ENCODE measurements at places on chromosomes 12 and 14.

DNA sequence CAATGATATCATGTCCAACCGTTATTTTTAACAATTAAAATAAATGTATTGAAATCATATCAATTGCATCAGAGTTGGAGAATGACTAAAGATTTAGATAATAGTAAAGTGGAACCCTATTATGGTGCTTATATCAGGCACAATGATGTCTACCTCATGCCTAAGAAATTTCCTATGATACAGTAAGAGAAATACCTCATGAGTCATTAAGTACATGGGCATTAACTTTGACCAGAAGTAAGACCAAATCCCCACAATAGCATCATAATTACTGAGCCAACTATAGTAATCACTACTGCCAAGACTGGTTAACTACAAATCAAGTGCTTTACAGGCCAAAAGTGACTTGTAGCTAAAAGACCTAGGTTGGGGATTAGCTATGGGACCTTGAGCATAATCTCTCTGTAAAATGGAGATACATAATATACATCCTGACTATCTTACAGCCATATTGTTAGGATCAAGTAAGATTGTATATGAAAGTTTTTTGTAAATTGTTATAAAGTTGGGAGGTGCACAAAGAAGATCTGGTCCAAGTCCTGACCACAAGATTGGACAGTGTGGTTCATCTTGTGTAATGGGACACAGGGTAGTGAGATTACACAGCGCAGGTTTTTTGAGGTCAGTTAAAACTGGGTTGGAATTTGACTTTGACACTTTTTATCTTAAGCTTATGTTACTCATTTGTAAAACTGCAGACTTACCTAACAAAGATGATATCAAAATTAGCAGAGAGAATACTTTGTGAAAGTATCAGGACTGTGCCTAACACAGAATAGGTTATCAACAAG, 60.5 kb downstream of the ERGIC2 start:
- DNase-seq = no peak

DNA sequence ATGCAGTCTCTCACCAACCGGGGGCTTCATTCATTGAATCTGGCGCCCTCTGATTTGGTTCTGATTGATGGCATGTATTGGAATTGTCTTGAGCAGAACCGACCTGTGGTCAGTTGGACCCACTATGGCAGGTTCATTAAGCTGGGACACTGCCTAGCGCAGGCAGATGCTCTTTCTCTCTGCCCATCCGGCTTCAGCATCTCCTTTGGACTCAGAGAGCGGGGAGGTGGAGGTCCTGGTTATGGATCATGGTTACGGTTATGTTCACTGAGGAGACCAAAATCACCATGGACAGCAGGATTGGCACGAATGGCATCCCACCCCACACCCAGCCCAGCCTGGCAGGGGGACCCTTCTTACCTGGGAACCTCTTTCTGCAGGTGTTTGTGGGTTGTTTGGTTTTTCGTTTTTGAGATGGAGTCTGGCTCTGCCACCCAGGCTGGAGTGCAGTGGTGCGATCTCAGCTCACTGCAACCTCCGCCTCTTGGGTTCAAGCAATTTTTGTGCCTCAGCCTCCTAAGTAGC, 16.4 kb upstream of the BCL7A start:
- no peak for DNase-seq

- no peak for DNase-seq
Observed at GRCh38 chr12:130134563-130134915, 27.7 kb upstream of the FZD10 start.

DNA sequence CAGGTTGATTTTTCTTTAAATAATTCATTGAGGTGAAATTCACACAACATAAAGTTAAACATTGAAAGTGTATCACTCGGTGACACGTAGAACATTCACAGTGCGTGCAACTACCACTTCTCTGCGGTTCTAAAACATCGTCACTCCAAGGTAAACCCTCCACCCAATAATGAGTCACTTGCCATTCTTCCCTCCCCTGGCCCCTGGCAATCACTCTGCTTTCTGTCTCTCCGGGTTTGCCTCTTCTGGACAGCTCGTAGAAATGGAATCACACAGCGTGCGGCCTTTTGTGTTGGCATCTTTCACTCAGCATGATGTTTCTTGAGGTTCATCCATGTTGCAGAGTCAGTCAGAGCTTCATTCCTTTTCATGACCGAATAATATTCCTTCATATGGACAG, 18.9 kb downstream of the FZD10 start:
- no peak for DNase-seq

- DNase-seq = no peak
Observed at GRCh38 chr12:94074980-94075629, 73.3 kb upstream of the PLXNC1 start.

GRCh38 chr12:209246-209645, 4.7 kb downstream of the SLC6A12 start:
- no peak for DNase-seq

DNA sequence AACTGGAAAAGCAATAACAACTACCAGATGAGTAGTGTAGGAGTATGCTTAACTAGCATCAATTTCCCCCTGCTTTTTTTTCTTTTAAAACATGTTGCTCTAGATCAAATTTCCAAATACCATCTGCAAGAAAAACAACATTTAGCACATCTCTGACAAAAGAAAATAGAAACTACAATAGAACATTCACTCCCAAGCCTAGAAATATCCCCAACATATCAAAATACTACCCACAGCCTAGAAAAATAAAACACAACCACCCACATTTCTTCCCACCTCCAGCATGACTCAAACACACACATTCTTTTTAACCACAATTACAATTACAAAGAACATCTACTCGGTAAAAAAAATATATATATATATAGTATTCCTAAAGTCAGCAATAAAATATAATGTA, 120.0 kb downstream of the PPFIA2 start:
- no peak for DNase-seq

DNA sequence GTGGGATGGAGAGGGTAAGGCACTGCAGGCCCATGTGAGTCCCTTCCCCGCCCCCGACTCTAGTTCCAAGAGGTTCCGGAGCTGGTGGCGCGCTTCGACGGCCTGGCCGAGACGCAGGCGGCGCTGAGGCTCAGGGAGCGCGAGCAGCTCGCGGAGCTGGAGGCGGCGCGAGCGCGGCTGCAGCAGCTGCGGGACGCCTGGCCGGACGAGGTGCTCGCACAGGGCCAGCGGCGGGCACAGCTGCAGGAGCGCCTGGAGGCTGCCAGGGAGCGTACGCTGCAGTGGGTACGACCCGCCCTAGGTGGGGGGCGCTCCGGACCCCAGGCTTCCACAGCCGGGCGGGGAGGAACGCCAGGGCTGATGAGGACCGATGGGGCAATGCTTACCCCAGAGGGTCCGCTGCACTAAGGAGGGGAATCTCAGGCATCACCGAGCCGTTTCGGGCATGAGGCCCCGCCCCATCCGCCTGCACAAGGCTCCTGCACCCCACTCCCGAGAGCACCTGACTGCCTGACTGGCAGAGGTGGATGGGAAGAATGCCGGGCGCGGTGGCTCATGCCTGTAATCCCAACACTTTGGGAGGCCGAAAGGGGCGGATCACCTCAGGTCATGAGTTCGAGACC, 4.9 kb downstream of the CFAP73 start:
- DNase-seq = no peak

- no peak for DNase-seq
Observed at GRCh38 chr12:17342381-17342961, 736.5 kb upstream of the LMO3 start.

DNA sequence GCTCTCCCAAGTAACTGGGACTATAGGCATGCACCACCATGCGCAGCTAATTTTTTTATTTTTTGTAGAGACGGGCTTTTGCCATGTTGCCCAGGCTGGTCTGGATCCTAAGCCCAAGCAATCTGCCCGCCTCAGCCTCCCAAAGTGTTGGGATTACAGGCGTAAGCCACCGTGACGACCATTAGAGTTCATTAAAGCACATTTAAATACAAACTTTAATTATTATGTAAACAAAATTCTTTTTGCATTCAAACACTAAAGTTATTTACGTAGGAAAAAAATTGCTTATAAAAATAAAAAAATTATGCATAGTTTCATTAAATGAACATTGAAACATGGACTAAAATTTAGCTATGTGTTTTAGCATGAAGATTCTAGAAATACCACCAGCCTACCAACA, 7.2 kb downstream of the RPAP3 start:
- no peak for DNase-seq

DNA sequence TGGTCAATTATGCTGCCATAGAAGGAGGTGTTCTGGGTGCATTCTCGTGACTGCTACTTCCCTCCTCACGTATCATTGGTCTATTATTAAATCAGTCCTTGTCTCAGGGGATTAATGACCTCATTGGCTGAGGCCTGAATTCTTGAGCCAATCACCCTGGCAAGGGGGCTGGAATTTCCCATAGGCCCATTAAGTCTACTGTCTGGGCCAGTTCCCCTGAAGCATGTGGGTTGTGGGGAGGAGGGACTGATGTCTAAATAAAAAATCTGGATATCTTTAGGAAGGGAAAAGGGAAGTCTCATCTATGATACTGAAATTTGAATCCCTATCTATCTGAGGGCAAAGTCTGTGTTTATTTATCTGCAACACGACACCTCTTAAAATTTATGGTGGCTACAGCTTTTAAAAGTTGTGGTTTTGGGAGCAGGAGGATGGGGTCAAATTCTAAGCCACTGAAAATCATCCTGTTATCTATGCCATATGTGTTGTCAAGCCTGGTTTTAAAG, 71.9 kb downstream of the DYRK2 start:
- peak; percentile 3 for DNase-seq

GRCh38 chr12:127881371-127882140, 385.4 kb upstream of the TMEM132C start:
- DNase-seq = no peak
